Activated CD4-positive, alpha-beta T cell treated with anti-CD3 and anti-CD28 coated beads, Interleukin-2, Interleukin-4, amounts not matched to agents 100 ng/mL and 50 ng/mL, durations not matched to agents 16 hours and 8 hours (primary cell): ENCODE measurements at places on chromosomes 5 and 9.

- no peak for DNase-seq
Measured at GRCh38 chr5:30650311-30650710, 543.2 kb upstream of the CDH6 start.

DNA sequence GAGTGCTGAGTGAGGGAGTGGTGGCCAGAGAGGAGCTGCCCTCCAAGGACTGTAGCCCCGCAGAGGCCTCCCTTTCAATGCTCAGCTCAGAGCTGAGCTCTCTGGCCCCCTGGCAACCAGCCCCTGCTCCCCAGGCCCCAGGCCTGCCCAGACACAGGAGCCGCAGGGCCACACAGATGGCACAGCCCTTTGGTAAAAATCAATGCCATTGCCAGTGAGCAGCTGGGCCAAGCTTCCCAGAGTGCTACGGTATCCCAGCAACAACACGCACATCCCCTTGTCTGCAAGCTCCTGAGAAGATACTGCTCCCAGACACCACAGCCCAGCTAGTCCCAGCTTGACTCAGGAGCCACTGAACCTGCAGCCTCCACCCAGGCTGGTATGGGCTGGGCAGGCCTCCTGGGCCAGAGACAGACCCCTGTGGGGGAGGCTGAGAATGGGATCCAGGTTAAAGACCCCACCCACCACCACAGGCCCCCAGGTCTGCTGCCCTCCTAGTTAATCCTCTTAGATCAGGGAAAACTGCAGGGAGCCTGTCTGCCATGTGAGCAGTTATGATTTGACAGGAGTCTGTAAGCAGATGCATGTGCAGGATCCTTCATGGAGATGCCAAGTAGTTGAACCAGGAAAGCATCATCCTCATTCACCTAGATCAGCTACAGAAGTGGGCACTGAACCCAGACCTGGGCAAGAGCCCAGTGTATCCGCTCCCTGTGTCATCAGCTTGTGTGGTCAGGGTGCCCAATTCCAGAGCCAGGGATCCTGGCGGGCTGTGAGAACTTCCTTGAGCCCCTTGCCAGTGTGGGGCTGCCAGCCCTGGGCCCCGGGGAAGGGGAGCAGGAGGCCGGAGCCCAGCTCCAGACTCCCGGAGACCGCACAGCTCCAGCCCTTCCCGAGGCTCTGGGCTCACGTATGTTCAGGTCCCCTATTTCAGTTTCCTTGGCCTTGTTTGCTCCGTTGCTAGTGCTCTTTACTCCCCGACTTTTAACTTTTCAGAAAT, 26.7 kb upstream of the ADAMTS2 start:
- no peak for DNase-seq

- DNase-seq: no peak
Measured at GRCh38 chr5:180141068-180141660, 67.8 kb downstream of the RASGEF1C start.

DNA sequence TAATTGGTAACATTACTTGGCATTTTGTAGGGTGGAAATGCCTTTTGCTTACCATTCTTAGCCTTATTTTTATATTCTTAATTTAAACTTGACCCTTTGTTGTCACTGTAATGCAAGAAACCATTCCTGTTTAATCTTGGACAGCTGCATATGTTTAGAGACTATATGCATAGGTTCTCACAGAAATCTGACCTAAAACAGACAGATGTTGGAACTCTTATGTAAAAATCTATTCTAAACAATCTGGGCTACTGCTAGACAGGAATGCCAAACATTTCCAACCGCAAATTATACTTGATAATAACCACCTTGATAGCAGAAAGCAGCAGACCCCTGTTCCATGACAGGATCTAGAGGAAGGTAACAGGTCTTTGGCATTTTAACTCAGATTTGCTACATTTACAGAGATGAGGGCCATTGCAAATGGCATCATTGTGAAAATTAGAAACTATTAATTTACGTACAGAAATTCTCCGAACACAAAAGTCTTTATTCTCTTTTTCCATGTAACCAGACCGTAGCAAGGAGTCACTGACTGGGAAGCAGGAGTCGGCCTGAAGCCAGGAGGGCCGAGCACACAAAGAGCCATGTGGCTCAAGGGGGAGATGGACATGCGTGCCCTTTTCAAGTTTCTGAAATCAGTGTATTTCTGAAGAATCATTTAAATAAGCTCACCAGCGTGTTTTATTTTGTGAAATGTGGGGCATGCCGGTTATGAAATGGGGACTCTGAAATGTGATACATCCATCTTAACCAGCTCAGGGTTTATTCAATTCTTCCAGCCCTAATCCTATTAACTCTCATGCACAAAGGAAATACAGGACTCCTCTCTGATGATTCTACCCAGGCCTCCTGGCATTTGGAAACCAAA, 139.3 kb downstream of the AOPEP start:
- no peak for DNase-seq

DNA sequence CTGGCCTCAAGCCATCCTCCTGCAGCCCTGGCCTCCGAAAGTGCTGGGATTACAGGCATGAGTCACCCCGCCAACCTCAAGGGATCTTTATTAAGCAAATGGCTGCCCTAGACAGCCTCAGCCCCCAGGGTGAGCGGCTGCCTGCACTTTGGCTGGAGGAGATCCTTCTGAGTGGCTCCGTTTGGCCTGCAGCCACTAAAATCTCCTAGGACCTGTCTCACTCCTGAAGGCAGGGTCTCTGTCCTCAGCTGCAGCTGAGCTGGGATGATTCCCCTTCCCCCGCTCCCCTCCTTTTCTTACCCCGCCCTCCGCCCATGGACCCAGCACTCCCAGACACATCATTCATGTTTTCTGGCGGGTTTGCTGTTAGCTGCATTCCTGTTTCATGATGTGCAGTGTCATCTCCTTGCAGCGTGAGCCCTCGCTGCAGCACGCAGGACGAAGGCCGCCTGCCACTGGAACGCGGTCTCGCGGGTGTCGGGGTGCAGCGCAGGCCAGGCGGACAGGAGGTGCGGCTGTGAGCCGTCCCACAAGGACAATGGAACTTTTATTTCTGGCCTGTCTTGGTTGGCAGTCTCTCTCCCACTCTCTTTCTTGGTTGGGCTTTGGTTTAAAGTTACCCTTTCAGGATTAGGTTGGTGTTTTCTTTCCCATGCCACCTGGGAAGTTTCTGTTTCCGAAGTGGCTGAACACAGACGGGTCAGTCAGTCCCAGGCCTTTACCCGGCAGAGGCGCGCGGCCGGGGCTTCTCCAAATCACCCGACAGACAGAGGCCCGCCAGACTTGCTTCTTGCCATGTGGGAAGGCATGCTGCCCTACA, 137.1 kb downstream of the FOXD1 start:
- DNase-seq: no peak

- DNase-seq: no peak
Measured at GRCh38 chr9:16290169-16290568, 580.3 kb downstream of the BNC2 start.

- DNase-seq: no peak
Measured at GRCh38 chr5:116361171-116361967, 213.3 kb downstream of the SEMA6A start.

DNA sequence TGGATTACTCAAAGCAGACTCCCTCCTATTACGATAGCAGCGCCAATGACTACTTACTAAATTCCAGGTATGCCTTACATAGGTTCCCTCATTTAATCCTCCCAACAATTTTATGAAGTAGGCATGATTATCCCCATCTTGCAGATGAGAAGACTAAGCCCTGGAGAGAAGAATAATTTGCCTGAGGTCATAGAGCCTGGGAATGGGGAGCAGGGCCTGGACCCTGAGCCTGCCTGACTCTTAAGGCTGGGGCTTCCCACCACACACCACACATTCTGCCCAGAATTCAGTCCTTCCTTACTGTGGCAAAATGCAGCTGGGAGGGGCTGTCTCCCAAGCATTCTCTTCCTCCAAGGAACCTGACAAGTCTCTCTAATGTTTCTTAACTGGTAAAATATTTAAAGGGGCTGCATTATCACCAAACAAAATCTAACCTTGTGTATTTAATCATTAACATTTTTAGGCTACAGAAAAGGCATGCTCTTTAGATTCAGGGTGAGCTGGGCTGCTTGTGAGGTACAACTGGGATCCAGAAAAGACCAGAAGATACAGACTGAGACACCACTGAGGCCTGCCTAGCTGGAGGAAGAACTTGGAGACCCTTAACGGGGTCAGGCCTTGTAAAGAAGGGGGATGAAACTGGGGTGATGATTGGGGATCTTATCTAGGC, 26.1 kb downstream of the LHFPL2 start:
- no peak for DNase-seq

- DNase-seq: no peak
Measured at GRCh38 chr9:81032030-81032572, 657.2 kb downstream of the TLE1 start.

DNA sequence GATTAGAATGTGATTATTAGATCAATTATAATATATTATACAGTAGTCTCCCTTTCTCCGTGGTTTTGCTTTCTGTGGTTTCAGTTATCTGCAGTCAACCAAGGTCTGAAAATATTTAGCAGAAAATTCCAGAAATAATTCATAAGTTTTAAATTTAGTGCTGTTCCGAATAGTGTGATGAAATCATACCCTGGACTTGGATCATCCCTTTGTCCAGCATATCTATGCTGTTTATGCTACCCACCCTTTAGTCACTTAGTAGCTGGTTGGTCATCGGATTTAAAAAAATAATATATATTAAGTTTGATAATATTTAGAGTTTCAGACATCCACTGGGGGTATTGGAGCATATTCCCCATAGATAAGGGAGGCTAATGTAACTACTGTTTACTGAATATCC, 19.6 kb downstream of the RMI1 start:
- DNase-seq: no peak

DNA sequence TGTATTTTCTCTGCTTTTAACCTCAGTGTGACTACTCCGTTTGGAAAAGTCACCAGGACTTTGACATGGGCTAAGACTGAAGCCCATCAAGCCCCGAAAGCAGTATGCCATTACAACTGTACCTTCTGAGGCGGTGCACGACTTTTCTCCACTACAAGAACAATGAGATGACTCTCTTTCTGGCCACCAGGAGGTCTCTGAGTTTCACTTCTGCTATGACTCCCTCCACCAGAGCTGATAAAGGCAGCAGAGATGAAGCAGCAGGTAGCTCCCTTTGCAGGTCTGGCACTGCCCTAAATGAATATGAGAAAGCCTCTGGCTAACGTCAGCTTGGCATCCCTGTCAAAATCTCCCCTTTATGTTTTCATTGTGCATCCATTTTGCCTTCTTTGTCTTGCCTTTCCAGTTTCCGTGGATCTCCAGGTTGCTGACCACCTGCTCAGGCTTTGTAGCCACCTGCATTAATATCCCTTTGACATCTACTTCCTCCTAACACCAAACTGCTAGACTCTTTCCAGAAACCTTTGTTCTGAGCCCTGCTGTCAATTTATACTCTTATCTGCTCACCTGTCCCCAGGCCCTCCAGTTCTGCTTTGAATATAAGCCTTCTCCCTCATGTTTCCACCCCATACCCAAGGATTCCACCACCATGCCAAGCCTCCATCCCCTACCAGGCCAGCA, 221.7 kb downstream of the ZNF608 start:
- no peak for DNase-seq

DNA sequence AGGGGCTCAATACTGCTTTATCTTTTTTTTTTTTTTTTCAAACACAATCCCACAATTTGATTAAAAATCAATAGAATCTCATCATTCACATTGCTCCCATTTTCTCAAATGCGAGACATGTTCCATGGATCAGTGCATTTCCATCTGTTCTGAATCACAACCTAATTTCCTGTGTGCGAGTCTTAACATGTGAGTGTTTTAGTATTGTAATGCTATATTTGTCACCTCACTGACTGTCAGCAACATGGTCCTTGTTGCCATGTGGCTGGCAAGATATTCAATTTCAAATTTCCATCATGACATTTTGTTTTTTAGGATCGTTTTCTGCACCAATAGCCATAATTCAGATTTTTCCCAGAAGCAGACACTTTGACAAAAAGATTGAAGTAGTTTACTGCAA, 233.2 kb upstream of the PRDM9 start:
- no peak for DNase-seq

DNA sequence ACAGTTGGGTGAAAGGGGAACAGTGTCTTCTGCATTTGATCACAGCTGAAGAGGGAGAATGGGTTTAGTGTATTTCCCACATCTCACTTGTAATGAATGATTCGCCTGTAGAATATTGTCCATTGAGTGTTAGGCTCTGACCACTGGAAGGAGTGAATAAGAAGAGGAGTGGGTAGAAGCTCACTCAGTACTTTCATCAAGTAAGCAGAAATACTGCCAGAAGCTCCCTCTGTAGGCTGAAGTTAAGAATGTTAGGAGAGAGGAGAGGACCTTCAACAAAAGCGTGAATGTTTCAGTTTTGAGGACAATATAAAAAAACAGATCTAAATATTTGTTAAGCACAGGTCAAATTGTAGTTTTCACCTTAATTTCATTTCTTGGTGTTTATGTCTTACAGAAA, 27.5 kb downstream of the FSD1L start:
- no peak for DNase-seq

DNA sequence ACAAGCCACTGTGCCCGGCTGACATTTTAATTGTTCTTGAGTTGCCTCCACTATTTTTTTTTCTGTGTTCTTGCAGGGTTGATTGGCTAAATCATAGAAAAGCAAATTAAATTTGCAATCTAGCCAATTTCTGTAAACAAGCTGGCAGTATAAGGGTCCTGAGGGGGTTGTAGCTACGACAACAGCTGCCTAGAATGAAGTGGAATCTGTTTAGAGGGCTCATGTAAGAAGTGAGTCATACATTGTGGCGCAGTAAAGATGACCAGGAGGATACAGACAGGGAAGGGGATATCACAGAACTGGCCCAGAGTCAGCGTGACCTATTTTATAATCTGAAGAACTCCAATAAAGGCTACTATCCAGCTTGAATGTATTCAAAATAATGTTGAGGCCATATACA, 82.2 kb upstream of the TLE1 start:
- DNase-seq: no peak

- DNase-seq: no peak
Measured at GRCh38 chr5:139658928-139659667, 10.9 kb downstream of the CXXC5 start.

DNA sequence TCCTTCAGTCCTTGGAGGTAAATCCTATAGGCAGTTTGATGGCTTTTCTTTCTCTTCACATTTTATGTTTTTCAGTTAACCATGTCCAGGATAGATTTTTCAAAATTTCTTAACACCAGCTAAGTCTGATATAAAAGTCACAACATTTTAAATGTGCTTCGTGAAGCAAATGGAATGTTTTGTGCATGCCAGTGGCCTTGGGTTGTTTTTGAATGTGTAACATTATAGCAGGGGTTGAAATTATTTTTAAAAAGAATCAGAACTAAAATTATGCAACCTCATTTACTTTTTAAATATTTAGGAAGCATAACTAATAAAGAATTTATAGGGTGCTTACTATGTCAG, 201.1 kb downstream of the ARHGEF28 start:
- DNase-seq: no peak

GRCh38 chr9:36165826-36166167, 3.4 kb upstream of the CCIN start:
- DNase-seq: no peak

DNA sequence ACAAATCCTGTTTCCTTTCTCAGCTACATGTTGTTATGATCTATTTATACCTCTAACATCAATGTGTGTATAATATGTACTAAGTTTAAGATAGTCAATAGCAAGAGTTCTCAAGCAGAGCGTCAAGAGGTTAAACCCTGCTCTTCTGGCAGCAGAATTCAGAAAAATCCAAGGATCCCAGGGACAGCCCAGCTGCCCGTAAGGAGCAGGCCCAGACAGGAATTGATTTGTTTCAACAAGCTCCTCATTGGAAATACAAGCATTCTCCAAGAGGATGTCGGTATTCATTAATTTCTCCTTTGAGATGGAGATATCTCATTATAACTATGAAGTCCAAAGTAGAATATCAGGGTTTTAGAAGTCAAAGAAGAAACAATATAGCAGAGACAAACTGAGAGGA, 14.9 kb downstream of the EFNA5 start:
- DNase-seq: no peak

GRCh38 chr5:83323557-83324180, 147.9 kb upstream of the VCAN start:
- DNase-seq: no peak
